CD8-positive, alpha-beta memory T cell (primary cell): ENCODE measurements at places on chromosomes 5 and 9.
A peak's percentile ranks its signal among the peaks of the same experiment; 100 is the strongest.

- DNase-seq, result no peak
Measured at GRCh38 chr9:106697750-106698502, 165.0 kb upstream of the ZNF462 start.

- no peak for DNase-seq
Measured at GRCh38 chr9:101014566-101014965, 14.0 kb upstream of the PLPPR1 start.

DNA sequence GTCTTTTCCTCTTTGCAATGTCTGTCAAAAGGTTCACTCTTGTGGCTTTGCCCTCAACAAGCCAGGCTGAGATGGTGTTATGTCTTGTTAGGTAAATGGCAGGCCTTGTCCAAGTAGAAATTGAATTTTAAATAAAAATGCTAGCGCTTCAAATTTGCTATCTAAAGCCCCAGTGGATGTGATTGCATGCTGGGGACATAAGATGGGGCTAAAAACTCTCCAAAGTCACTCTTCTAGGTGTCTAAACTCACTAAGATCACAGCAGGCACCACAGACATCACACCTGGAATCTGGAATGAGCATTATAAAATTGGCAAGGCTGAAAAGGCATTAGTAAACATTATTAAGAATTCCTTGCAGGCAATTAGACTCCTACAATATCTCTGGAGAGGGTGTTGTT is 262.7 kb upstream of the CLINT1 start:
- no peak for DNase-seq

- no peak for DNase-seq
Measured at GRCh38 chr9:36036253-36036779, 397 bp upstream of the RECK start.

DNA sequence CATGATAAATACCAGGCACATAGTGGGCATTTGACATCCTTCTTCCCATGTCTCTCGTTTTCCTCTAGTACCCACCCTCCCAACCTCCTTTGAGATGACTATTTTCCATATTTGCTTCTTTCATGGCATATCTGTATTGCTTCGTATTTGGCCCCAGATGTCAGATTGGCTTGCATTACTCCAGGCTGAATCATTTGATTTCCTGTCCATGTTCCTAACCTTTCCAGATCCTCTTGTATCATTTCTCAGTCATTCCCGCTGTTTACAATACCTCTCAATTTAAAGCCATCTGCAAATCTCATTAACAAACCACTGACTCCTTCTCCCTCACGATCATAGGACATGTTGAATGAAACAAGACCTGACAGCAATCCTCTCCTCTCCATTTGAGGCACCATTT is 19.9 kb downstream of the MTX3 start:
- DNase-seq, result no peak

GRCh38 chr5:54612711-54613110 is 95.2 kb downstream of the SNX18 start:
- no peak for DNase-seq

DNA sequence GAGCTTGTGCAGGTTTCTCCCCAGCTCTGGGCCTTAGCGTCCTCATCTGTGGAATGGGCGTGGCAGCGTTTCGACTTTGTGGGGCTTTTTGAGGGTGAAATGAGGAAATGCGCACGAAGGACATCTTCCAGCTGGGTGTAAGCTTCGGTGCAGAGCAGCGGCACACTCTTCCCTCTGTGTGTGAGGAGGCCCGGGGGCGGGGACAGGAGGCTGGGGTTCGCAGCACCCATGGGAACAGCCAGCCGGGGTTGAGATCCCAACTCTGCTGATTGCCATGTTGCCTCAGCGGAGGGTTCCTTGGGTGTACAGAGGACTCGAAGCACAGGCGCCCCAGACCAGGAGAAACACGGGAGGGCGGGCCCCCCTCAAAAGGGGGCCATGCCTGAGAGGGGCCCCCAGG is 265.6 kb downstream of the NSG2 start:
- DNase-seq, result no peak

GRCh38 chr9:124869466-124869985 is 7.6 kb downstream of the ARPC5L start:
- peak; percentile 39 for DNase-seq

DNA sequence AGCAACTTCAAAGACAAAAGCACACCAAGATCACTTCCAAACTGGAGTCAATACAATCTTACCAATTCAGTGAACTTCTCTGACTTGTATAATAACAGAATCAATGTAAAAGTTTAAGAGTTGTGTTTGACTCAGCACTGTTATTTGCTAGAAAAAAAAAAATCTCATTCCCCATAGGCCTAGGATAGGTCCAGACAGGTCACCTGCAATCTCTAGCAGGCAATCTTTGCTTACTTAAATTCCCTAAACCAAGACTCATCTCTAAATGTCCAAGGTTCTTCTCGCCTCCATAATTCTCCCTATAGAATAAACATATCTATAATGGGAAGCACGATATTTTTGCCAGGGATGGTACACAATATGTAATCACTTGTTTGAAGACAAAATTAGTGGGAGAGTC is 2.5 kb downstream of the FAM169A start:
- no peak for DNase-seq

- no peak for DNase-seq
Measured at GRCh38 chr5:78719504-78720219, 71.1 kb upstream of the LHFPL2 start.
